Activated T-cell treated with anti-CD3 and anti-CD28 coated beads, Interleukin-2, amount 50 U/mL, for 72 hours (primary cell): ENCODE measurements at places on chromosomes 2 and 18.
A peak's percentile ranks its signal among the peaks of the same experiment; 100 is the strongest.

DNA sequence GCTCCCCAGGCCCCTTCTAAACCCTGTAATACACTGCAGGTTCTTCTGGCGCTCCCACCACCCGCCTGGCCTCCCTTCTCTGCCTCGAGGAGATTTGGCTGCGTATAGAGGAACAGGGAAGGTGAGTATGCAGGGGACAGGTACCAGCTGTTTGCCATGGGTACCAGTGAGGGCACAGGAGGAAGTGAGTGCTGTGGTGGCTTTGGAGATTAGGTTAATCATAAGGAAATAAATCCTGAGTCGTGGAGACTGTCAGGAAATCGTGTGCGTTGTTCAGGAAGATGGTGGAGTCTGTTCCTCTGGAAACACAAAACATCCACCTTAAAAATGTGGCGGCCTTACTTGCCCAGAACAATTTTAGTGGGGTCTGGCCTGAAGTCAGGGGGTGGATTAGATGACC lies 230.4 kb downstream of the FAM210A start:
- DNase-seq, result no peak

DNA sequence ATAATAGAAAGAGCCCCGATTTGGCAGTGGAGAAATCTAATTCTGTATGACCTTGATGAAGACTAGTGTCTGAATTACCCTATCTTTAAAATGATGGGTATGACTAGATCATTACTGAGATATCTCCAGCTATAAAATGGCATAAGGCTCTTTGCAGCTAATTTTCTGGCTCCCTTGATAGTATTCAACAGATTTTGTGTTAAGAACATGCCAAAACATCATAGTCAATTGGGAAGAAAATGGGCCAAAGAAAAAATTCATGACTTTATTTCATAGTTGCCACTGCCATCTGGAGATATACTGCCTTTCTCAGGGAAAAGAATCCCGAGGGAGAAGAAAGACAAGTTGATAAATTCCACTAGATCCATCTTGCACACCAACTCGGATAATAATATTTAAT lies 1618.7 kb downstream of the LRP1B start:
- no peak for DNase-seq

DNA sequence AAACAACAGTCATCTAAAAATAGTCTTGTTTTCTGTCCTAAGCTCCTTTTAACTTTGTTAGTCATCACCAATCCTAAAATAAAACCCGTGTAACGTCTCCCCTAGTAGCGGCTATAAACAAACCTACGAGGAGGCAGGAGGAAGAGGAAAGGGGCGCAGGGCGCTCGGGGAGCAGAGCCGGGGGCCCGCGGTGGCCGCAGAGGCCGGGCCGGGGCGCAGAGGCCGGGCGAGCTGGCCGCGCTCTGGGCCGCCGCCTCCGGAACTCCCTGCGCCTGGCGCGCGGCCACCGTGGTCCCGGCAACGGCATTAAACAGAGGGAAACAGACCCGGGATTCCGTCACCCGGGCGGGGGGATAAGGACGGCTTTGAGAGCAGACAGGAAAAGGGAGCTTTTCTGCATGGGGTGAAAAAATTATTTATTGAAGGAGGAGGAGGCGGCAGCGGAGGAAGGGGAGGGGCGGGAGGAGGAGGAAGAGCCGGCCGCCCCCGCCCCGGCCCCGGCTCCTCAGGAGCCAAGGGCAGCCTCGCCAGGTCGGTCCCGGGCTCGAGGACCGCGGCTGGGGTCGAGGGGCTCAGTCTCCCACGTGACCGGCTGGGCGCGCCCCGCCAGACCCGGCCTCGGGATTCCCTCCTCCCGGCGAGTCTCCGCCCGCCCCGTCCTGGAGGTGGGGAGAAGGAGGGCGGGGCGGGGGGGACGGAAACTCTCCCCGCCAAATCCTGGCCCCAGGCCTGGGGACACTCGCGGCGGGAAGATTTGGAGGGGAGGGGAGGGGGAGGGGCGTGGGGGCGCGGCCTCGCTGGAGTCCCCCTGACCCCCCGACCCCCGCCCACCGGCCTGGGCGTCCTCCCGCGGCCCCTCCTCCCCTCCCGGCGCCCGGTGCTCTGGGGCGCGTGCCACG lies 1.8 kb upstream of the NFATC1 start:
- peak; percentile 56 for DNase-seq

GRCh38 chr2:170217778-170218251 lies 39.9 kb downstream of the MYO3B start:
- DNase-seq, result no peak

- no peak for DNase-seq
These were observed 26.8 kb downstream of the B3GNT2 start for GRCh38 chr2:62222674-62223073.

GRCh38 chr2:8671176-8671575 lies 10.7 kb upstream of the ID2 start:
- no peak for DNase-seq

DNA sequence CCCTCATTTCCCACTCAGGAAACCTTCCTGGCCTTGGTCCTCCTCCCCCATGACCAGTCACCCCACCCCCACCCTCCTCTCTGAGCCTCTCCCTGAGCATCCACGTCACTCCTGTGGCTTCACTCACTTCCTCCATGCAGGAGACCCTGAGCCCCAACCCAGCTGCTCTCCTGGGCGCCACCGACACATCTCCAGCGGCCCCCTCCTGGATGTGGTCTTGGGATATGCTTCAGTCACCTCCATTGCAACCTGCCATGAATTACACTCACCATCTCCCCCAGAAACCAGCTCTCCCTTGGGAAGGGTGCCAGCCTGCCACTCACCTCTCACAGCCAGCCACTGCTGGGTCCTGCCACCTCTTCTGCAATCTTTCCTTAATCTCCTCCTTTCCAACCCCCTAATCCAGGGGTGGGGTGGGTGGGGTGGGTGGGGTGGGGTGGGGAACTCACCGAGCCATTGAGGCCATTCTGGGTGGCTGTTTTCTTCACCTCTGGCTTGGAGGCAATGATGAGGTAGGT lies 44.8 kb downstream of the CENPO start:
- no peak for DNase-seq

GRCh38 chr2:236627841-236628240 lies 58.2 kb downstream of the ACKR3 start:
- DNase-seq, result no peak

GRCh38 chr2:235102896-235103295 lies 151.1 kb downstream of the SH3BP4 start:
- DNase-seq, result no peak

DNA sequence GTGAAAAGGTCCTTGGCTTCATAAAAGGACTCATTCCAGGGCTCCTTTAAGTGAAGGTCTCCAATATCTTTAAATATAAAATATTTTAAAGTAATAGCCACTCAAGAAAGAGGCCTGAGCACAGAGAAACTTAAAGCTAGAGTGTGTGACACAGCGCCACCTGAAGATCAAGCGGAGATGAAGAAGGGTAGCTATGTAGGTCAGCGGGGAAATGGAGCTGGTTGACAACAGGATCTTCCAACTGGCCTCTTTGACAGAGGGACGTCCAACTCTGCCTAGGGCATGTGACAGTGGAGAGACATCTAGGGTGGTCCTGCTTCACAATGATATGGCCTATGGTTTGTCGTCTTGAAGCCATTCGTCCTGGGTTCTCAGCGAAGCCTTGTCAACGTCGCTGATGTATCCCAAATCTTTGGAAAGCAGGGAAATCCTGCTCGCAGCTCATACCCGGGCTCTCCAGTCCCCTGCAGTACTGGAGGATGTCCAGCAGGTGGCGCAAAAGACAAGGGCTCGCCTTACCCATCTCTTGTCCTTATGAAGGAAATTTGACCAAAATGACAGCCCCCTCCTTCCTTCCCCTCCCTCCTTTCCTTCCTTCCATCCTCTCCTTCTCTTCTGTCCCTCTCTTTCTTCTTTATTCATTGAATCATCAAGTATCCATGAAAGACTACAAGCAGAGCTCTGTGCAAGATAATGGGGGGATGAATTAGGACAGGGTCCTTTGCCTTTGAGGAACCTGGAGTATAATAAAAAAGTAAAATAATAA lies 59.6 kb downstream of the LONRF2 start:
- DNase-seq, result peak; percentile 57

DNA sequence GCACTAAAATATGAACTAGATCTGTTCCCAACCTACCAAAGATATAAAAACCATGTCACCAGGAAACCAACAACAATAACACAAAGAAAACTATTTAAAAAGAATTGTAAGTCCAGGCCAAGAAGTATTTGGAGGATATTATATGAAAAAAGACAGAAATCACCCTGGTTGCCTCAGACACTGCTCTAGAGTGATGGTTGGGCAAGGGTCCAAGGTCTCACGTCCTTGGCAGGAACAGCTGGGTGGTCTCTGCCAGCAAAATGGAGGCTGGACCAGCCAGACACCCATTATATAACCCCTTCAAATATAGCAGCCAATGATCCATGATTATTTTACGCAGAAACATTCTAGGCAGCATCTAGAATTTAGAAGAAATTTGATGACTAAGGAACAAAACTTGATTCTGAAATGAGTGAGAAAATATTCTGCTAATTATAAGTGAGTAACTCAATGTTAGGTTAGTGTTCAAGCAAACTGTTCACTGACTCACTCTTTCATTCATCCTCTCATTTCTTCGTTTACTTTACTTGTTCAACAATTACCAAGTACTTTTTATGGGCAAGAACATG lies 35.4 kb downstream of the MRPL35 start:
- DNase-seq, result no peak

DNA sequence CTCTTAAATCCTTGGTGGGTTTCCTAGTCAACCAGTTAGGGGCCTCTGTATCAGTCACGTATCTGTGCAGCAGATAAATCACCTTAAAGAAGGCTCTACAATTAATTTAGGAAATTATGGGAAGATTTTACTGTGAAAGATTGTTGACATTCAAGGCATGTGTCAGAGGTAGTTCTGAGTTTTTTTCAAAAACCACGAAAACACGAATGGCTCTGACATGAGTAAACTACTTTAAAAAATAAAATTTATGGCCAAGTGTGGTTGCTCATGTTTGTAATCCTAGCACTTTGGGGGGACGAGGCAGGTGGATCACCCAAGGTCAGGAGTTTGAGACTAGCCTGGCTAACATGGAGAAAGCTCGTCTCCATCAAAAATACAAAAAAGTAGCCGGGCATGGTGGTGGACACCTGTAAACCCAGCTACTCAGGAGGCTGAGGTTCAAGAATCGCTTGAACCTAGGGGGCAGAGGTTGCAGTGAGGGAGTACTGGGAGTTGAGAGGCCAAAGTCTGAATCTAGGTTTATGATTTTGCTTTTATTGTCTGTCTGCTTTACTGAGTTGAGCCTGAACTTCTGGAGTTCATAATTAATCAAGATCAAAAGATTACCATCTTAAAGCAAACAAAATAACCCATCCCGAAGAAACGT lies 77.1 kb downstream of the SPRED2 start:
- no peak for DNase-seq

- no peak for DNase-seq
These were observed 119.5 kb upstream of the SMIM21 start for GRCh38 chr18:75546964-75547363.
